ENCODE measurements at places on chromosomes 3 and 15. TPM values are rescaled to one million over a fixed set of nuclear protein-coding genes. Genes with fewer than 3 reads are reported as not detected.

Gene CYP11A1
- polyA plus RNA-seq: 1.0 TPM

Gene FBXL2
- polyA plus RNA-seq: 7.9 TPM

Gene PLA2G4F
- polyA plus RNA-seq: not detected

Gene PROS1
- 21.0 TPM for polyA plus RNA-seq

Gene MINAR1
- polyA plus RNA-seq: 1.3 TPM

Gene SLC9C1
- polyA plus RNA-seq: 0.42 TPM

Gene LDHAL6B
- polyA plus RNA-seq: 0.14 TPM
